Stimulated activated CD4-positive, alpha-beta T cell treated with anti-CD3 and anti-CD28 coated beads, TNF-alpha, amount 100 ng/mL, for 1 hour (primary cell): ENCODE measurements at places on chromosomes 2 and 18.

GRCh38 chr2:95062242-95063085, 37.0 kb downstream of the MAL start:
- no peak for DNase-seq

DNA sequence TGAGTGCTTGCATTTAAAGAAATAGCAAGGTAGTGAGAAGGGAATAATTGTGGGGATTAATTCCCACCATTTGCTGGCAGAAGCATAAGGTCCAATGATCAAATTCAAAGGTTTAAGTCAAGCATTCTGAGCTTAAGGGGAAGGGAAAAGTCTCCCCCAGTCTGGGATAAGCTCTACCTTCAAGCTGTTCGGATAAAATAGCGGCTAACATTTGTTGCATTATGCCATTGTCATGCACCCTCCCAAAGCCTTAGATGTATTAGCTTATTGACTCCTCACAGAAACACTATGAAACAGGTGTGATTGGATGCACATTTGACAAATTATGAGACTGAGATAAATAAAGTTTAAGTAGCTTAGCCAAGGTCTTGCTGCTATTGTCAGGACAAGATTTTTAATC, 52.2 kb upstream of the TGIF1 start:
- DNase-seq = no peak

DNA sequence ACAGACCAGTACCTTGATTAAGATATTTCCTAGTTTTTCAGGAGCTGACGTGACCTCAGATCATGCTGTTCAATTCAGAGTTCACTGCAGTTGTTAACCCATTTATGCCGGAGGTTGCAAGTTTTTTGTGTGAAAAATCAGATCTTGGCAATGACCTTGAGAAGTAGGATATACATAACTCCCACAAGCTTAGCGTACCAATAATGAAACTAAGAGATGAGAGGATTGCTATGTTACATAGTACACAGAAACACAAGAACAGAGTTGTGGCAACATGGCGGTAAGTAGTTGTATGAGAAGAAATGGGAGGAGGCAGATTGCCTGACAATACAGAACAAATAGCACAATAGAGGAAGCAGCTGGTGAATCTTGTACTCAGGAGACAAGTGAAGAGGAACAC, 39.1 kb downstream of the PPIG start:
- DNase-seq = no peak

DNA sequence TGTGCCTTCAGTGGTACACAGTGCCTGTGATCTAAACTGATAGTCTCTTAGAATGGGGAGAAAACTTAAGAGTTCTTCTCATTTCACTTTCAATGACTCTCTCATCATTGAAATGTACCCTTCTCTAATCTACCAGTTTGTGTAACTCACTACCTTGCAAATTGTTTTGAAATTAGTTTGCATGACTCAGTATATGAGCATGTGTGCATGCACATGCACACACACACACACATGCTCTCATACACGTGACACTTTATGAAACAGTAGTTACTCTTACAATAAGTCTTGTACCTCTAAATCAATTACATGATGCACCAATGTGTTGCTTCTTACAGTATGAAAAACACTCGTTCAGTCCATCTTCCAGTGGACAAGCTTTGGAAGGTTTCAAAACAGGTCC, 10.6 kb downstream of the LYPD6B start:
- no peak for DNase-seq

- no peak for DNase-seq
Measured at GRCh38 chr2:105896765-105897163, 152.1 kb downstream of the NCK2 start.

DNA sequence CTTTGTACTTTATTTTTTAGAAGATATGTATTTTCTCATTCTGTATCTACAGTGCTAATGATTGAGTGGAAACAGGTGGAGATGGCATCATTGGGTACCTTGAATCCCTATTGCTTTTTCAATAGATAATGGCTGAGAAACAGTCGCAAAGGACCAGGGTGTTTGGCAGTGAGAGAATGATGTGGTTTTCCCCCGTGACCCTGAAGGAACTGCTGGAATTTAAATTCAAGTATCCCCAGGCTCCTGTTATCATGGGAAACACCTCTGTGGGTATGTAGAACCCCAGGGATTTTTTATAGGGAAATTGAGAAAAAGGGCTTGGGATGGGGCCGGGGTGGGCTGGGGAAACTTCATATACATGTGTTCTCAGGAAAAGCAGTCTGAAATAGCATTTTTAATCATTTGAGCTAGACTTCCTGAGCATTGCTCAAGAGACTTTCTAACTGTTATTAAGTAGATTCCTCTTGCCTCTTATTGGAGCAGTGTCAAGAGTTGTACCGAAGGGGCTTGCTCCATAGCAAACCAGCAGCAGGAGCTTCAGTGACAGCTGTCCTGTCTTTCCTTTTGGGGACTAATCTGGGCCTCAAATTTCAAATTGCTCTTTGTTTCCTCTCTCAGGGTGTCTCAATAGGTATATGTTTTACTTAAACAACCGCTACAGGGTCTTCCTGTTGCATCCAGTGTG, 18.9 kb downstream of the AOX1 start:
- DNase-seq = no peak

DNA sequence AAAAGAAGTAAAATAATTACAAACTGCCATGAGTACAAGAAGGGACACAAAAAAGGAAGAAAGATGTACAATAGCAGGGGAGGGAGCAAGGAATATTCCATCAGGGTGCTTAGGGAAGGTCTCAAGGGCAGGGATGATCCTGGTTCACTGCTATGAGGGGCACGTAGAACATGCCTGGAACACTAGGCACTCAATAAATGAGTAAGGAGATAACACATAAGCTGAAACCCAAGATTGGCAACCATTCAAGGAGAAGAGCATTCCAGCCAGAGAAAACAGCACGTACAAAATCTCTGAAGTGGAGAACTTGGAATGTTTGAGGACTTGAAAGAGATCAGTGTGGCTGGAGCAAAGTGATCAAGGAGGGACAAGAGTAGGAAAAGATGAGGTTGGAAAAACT, 103.2 kb downstream of the FAM161A start:
- no peak for DNase-seq

GRCh38 chr2:218257390-218257981, 3.3 kb upstream of the GPBAR1 start:
- DNase-seq = peak; percentile 47

- no peak for DNase-seq
Measured at GRCh38 chr2:134782792-134783191, 55.6 kb upstream of the ACMSD start.

- DNase-seq = no peak
Measured at GRCh38 chr2:212052412-212053159, 486.0 kb downstream of the ERBB4 start.

DNA sequence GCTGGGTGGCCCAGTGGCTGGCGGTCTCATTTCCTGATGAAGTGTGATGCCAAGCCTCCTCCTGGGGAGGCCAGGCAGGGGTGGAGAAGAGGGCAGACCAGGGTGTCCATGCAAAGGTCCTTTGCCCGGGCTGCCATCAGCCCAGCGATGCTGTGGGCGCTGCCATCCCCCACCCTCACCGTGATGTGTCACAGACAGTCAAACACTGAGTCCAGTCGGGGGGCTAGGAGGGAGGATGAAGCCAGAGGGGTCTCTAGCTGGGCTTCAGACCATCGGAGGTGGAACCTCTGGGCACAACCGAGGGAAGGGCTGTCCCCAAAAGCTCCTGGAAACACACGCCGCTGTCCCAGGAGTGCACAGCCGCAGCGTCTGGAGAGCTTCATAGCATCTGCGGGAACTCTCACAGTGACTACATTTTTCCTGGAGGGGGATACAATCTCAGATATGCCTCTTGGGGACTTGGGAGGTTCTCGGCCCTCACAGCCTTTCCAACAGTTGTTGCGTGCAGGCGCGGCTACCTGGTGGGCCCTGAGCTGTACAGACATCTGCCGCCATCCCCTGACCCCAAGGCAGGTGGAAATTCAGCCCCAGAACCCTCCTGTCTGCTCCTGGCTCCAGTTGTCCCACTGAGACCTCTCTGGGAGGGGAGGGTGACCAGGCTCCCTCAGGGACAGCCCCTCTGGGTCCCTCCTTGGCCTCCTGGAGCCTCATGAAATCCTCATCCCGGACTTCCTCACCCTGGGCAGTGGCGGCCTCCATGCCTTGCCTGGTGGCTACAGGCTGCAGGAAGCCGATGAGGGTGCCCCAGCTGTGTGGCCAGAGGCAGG, 26.5 kb upstream of the OTOS start:
- no peak for DNase-seq

GRCh38 chr2:219995399-219995798, 368.0 kb downstream of the SLC4A3 start:
- no peak for DNase-seq

- DNase-seq = no peak
Measured at GRCh38 chr18:35024196-35024595, 17.0 kb upstream of the MAPRE2 start.

DNA sequence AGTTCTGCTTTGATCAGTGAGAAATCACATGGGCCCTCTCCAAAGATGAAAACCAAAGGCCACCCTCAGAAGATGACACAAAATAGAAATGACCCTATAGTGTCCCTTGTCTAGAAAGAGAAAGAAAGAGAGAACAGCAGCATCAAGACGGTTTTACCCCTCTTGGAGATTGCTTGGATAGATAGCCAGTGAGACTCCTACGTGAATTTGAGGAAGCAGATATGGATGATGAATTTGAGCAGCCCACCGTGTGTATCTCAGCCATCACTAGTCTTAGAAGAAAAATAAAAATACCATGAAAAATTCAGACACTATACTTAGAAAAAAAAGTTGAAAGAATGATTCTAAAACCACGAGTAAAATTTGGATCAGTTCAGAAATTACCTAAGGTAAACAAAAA, 329.1 kb upstream of the CNTNAP5 start:
- DNase-seq = no peak

DNA sequence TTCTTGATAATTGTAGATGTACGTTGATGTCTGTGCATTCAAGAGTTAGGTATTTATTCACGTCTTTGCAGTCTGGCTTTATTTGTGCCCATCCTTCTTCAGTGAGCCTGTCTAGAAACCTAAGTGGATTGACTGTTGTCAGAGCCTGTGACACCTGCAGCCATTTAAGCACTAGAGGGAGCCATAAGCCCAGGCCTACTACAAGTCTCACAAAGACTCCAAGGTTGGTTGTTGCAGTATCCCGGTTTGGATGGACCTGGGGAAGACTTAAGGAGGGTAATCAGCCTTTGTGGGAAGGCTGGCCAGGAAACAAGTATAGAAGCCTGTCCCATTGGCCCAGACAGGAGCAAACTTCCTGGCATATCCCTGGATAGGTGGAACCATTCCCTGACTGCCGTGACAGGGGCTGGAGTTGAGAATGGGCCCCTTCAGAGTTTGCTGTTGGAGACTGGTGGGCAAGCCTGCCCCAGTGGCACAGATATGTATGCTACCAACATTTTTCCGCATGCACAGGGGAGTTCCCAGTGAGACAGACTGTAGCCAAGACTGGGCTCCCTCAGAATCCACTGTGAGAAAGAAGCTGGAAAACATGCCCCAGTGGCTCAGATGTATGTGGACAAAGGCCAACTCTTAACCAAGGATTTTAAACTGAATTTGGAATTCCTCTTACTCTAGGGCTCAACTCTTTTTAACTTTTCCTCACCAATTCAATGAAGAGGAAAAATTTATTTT, 9.3 kb upstream of the LRRC30 start:
- DNase-seq = no peak

- DNase-seq = no peak
Measured at GRCh38 chr2:234218266-234219045, 168.0 kb downstream of the SPP2 start.

GRCh38 chr2:121008975-121009374, 273.3 kb downstream of the GLI2 start:
- DNase-seq = no peak

DNA sequence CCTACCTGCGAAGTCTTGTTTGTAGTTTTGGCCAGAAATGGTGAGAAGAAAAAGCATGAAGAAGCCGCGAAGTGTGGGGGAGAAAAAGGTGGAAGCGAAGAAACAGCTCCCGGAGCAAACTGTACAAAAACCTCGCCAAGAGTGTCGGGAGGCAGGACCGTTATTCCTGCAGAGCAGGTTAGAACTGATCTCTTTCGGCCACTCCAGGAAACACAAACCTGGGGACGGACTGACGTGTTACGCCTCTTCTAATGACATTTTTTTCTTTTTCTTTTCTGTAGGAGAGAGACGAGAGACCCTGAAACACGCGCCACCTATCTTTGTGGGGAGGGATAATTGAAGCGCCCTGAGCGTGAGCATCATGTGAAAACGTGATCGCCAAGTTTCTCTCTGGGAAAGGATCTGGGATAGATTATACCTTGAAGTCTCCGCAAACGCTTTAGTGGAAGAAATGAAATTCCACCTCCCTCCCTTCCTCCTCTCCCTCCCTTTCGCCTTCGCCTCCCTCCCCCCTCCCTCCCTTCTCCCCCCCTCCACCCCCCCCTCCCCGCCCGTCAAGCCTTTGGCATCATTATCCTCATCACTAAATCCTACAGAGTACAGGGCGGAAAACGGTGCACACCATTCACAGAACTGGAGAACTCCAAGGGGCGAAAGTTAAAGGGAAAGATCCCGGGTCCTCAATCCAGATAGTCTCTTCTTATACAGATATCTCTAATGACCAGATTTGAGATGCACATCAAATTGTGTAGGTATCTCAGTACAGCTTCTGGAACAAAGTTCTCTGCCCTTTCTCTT, at the start of gene ZEB2:
ZEB2 (minus strand) TSS at position 186 of the 798 bp plus-strand sequence. CDS start 2,769 bp downstream, outside the sequence.
- no peak for DNase-seq

DNA sequence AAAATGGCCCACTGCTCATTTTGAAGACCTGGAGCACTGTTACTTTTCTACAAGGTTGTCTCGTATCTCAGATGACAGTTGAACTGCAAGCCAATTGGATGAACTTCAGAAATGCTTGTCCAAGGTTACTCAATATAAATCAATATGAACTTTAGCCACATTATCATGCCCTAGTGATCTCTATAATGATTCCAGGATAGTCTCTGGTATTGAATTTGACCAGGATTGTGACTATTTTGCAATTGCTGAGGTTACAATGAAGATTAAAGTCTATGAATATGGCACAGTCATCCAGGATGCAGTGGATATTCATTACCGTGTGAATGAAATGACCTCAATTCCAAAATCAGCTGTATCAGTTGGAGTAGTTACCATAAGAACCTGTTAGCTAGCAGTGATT, 196.0 kb upstream of the RAB12 start:
- DNase-seq = no peak

GRCh38 chr2:60104514-60105505, 448.6 kb downstream of the BCL11A start:
- no peak for DNase-seq

- DNase-seq = no peak
Measured at GRCh38 chr2:54329482-54330161, 73.6 kb upstream of the TSPYL6 start.

DNA sequence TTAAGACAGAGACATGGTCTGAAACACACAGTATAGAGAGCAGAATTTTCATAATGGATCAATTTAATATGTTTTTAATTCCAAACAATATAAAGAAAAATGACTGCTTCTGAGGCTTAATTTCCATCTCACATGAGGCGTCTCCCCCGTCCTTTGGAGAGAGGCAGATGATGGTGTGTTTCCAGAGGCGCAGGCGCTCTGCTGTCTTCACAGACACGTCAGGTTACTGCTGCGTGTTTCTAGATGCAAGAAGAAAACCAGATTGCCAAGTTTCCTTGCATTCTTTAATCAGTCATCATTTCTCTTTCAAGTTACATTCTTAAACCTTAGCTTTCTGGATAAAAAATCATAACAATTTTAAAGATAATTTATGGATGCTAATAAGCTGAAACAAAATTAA, 160.2 kb downstream of the ATP9B start:
- no peak for DNase-seq
